ENCODE measurements at places on chromosomes 1 and 21.
A peak's percentile ranks its signal among the peaks of the same experiment; 100 is the strongest.

DNA sequence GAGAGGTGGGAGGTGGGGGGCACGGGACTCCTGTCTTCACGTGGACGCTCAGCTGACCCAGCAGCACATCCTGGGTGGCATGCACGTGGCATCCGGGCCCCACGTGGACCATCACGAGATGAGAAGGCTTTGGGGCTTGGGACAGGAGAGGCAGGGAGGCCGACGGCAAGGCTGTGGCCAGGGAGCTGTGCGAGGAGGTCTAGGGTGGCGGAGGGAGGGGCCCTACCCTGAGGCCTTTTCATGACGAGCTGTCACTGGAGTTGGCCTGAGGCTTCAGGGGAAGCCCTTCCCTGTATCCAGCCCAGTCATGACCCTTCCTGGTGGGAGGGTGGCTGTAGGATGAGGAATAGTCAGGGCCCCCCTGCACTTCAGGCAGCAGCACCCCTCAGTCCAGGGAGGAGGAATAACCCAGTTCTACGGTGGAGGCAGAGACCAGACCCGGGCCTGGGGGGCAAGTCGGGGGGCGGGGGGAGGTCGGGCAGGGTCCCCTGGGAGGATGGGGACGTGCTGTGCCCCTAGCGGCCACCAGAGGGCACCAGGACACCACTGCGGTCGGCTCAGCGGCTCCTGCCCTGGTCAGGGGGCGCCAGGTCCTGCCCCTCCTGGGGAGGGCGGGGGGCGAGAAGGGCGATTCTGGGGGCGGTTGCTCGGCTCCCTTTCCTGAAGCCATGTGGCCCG lies 2.0 kb upstream of the PERM1 start:
- DNase-seq = peak; percentile 66

DNA sequence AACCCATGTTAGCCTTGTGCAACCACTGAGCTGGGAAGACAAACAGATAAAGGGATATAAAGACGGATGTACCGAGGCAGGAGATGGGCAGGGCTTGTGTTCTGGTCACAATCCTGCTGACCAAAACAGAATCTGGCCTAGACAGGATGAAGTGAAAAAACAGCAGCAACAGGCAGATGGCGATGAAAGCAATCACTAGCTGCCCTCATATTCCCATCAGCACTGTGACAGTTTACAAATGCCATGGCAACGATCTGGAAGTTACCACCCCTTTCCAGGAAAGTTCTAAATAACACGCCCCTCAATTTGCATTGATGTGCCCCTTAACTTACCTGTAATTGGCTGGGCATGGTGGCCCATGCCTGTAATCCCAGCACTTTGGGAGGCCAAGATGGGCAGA lies 40.6 kb upstream of the CD46 start:
- no peak for DNase-seq

DNA sequence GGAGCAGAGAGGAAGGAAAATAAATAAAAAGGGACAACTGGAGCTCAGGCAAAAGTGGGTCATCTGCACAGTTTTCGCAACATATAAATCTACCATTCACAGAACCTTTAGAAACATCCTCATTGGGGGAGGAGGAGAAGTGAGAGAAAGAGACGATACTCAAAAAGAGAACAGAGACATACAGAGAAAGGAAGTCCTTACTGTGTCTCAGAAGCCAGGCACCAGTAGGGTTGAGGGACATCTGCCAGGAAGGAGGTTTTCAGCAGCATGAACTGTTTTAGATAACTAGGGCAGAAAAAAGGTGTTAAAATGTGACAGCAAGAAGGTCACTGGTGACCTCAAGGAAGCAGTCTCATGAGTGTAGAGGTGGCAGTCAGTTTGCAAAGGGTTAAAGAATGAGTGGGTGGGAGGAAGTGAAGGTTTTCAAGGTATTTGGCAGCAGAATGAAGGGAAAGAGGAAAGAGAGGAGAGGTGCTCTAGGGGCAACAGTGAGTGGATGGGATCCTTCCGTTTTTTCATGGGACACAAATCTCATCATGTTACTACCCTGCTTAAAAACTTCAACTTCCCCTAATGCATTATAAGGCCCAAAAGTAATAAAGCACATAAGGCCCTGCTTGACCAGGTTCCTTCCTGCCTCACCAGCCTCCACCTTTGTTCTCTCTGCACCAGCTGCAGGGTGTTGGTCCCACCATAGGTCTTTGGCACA lies 9.5 kb downstream of the JAK1 start:
- DNase-seq = no peak

- no peak for DNase-seq
Observed at GRCh38 chr21:26513212-26513611, 59.9 kb downstream of the CYYR1 start.

DNA sequence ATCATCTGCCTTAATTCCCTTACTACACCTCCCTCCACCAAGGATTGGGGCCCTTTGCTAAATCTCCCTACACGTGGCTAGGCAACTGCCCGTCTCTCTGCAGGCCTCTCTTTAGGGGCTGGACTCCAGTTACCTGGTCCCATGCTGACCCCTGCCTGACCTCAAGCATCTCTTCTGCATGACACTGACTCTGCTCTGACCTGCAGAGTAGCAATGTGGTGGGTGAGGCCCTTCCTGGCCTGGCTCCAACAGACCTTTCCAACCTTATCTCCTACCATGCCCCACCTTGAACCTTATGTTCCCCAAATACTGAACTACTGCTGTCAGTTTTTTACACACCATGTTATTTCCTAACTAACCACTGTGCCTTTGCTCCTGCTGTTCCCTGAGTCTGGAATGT lies 45.9 kb upstream of the EPS15 start:
- DNase-seq = no peak

- DNase-seq = no peak
Observed at GRCh38 chr1:218481116-218481775, 136.1 kb downstream of the TGFB2 start.

DNA sequence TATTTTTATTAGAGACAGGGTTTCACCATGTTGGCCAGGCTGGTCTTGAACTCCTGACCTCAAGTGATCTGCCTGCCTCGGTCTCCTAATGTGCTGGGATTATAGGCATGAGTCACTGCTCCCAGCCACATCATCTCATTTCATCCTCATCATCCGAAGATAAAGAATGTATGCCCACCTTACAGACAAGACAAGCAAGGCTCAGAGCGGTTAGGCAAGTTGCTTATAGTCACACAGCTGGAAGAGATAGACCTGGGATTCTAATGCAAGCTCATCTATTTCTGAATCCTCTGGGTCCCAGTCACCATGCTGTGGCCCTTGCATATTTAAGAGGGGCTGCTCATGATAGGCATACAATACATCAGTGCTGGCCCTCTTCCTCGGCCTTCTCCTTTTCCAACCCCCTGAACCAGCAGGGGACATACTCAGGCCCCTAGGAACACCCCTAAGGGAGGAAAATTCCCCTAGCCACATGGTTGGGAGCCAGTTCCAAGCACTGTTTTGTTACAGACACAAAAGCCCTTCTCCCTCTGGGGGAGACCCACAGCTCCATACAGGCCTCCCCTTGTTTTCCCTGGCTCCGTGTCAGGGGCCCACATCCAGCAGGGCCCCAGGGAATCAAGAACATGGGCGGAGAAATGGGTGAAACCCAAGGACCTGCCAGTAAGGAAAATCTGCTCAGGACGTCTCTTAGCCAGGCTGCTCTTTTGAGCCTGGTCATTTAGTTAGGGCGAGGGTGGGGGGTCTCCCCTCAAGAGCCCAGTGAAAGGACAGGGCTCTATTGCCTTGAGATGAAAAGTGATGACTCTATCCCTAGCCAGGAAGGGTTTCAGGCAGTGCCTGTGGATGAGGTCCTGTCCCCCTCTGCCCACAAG lies 6.9 kb downstream of the CSRP1 start:
- no peak for DNase-seq

DNA sequence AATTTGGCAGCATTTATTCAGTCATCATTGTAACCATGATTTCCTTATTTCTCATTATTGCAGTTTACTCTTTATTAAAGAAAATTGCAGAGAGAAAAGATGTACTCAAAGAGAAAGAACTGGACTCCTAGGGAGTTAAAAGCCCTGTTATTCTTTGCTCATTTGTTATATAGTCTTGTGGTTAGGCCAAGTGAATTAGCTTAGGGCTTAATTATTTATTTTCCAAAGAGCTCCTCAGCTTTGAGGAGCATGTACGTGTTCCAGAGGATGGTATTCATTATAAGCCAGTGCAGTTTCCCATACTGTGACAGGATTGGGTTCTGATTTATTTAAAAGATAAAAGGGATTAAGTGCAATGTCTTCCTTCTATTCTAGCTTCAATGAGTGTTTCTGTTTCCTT lies 86.4 kb downstream of the GPR161 start:
- no peak for DNase-seq

Measured in activated B cell treated with CpG ODN at 0.5 μM for 24 hours (primary cell).